ENCODE measurements at places on chromosomes 16 and 17.

GRCh38 chr17:80263253-80264204 is 2.9 kb downstream of the RNF213 start:
- peak; percentile 90 for DNase-seq

DNA sequence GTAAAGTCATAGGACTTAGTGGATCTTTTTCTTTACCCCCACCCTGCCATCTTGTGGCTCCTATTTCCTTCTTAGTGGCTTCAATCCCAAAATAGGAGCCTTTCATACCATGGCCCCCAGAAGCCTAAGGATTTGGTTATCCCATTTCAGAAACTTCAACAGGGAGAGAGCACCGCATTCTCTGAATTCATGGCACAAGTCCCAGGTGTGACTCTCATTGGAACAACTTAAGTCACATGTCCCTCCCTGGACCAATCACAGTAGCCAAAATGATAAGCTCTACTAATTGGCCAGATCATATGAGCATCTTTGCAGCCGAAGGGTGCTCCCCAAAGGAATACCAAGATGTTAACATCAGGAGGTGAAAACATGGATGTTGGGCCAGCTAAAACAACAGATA is 43.2 kb downstream of the AXIN2 start:
- no peak for DNase-seq

GRCh38 chr17:36592316-36592715 is 637 bp downstream of the DHRS11 start:
- DNase-seq: no peak

GRCh38 chr16:54817432-54817831 is 113.2 kb upstream of the IRX5 start:
- DNase-seq: no peak

GRCh38 chr16:12162151-12162985 is 185.8 kb downstream of the SNX29 start:
- DNase-seq: no peak

GRCh38 chr16:85086347-85087291 is 25.7 kb downstream of the CIBAR2 start:
- DNase-seq: peak; percentile 80

- DNase-seq: peak; percentile 49
Measured at GRCh38 chr17:7046127-7046724, 2.3 kb upstream of the SLC16A11 start.

- no peak for DNase-seq
Measured at GRCh38 chr17:70797166-70797565, 627.8 kb downstream of the KCNJ2 start.

GRCh38 chr16:2171601-2172178 is 16.1 kb downstream of the TRAF7 start:
- no peak for DNase-seq

- no peak for DNase-seq
Measured at GRCh38 chr16:89697161-89697615, 4.3 kb downstream of the SPATA2L start.

- peak; percentile 50 for DNase-seq
Measured at GRCh38 chr17:5226940-5227878, 7.5 kb downstream of the SCIMP start.

DNA sequence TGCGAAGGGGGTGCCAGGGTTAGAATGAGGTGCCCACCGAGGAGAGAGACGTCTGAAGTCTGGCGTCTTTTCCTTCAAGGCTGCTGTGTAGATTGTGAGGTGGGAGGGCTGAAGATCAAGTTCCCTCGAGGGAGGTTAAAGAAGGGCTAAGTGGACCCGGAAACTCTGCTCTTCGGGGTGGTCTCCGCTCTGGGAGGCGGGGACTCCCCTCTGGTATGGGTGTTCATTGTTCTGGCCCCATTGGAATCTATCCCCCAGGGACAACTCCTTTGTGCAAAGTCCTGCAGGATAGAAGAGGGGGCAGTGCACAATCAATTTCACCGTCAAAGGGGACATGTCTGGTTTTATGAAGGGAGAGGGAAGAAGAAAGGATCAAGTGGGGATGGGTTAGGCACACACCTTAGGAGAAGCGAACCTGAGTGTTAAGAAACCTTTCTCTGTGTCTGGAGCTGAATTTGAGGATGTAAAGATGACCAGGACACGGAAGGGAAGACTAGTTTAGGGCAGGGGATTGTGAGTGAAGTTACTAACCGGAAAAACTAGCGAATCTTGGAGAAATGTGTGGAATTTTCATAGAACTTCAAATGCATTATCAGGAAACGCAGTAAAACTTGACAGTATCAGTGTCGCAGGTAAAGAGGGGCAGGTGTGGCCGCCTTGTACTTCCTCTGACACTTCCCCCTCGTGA is 809 bp upstream of the RAB34 start:
- DNase-seq: no peak

DNA sequence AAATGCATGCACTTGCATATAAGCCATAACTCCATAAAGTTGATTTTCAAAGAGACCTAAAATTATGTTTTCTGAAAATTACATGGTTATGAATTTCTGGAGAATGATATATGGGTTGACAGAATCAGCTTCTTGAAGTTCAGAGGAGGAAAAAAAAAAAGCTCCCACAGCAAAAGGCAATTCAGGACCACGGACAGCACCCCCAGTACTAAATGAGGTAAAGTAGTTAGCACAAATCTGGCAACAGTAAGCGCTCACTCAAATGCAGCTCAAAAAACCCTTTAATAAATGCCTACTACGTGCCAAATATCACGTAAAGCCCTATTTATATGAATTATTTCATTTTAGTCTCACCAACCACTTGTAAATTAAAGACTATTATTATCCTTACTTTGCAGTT is 135.2 kb downstream of the SHISA9 start:
- DNase-seq: no peak

GRCh38 chr16:2297506-2297860 is 29.6 kb upstream of the RNPS1 start:
- DNase-seq: no peak

GRCh38 chr17:39147221-39148185 is 3.9 kb downstream of the PLXDC1 start:
- no peak for DNase-seq

GRCh38 chr17:31657876-31658275 is 201.2 kb downstream of the COPRS start:
- DNase-seq: no peak

DNA sequence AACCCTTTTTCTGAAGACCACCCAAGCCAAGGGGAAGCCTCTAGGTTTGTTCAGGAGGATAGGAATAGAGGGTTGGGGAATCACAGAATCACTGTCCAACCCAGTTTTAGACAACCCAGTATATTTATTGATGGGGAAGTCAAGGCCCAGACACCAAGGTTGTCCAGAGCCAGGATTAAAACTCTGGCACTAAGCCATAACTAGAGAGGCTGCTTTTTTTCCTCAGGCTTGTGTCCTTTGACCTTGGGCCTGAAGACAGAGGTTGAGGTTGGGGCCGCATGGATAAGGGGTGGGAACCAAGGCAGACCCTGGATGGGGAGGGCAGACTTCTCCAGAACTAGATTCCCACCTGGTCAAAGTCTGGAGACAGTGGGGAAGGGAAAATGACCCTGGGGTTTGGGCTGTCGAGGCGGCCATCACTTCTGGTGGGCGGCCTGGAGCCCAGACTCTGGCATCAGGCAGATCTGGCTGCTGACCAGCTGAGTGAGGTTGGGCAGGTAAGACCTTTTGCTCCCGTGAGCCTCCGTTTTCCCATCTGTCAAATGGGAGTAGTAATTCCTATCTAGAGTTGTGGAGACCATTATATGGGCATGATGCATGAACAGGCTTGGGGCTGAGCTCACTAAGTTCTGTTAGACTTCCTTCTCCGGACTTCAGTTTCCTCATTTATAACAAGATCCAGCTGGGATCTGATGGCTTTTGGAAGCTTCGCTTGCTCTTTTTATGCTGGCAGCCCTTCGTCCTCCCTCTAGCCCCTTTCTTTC is 17.9 kb downstream of the IGFBP4 start:
- no peak for DNase-seq

- no peak for DNase-seq
Measured at GRCh38 chr16:73610160-73610559, 562.2 kb upstream of the ZFHX3 start.

- no peak for DNase-seq
Measured at GRCh38 chr16:59655031-59655430, 920.9 kb upstream of the GOT2 start.

DNA sequence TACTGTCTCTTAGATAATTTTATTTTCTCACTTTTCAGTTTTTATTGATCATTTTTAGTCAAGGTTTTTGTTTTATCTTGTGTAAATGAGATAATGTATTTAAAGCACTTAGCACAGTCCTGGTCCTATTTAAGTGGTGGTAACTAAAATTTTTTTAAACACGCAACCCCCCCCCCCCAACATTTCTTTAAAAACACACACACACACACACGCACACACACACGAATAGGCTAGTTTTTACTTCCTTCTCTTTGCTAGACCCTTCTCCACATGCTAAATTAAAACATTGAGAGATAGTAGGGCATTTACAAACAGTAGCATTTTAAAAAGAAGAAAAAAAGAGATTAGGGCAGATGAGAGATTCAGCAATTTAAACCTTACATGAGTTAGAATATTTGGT is 5.0 kb downstream of the NFATC3 start:
- DNase-seq: peak; percentile 30

GRCh38 chr16:31201582-31202413 is 762 bp downstream of the PYCARD start:
- peak; percentile 50 for DNase-seq

GRCh38 chr16:2858245-2859025 is 465 bp upstream of the PRSS22 start:
- DNase-seq: no peak

GRCh38 chr16:82684256-82684655 is 57.5 kb downstream of the CDH13 start:
- no peak for DNase-seq

- no peak for DNase-seq
Measured at GRCh38 chr17:76872221-76872873, 4.1 kb downstream of the MGAT5B start.

- DNase-seq: no peak
Measured at GRCh38 chr16:4338125-4338582, 13.0 kb downstream of the PAM16 start.

DNA sequence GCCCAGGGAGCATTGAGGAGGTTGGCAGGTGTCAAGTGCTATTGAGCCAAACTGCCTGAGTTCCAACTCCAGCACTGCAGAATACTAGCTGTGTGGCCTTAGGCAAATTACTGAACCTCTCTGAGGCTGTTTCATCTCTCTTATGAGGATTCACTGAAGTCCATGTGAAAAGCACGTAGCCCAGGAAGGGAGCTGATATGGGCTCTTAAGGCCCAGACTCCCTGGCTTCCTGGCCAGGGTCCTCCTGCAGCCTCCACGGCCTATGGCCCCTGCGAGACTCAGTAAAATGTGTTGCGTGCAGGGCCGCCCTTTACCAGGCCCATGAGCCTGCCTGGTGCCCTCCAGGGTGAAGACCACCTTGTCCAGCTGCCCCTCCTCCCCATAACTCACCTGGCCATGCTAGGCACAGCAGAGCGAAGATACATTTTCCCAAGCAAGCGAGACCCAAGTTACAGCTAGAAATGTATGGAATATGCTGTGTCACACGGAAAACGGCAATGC is 133.7 kb upstream of the TNRC6C start:
- DNase-seq: no peak

GRCh38 chr17:75489511-75489955 is 25.8 kb downstream of the CASKIN2 start:
- no peak for DNase-seq

DNA sequence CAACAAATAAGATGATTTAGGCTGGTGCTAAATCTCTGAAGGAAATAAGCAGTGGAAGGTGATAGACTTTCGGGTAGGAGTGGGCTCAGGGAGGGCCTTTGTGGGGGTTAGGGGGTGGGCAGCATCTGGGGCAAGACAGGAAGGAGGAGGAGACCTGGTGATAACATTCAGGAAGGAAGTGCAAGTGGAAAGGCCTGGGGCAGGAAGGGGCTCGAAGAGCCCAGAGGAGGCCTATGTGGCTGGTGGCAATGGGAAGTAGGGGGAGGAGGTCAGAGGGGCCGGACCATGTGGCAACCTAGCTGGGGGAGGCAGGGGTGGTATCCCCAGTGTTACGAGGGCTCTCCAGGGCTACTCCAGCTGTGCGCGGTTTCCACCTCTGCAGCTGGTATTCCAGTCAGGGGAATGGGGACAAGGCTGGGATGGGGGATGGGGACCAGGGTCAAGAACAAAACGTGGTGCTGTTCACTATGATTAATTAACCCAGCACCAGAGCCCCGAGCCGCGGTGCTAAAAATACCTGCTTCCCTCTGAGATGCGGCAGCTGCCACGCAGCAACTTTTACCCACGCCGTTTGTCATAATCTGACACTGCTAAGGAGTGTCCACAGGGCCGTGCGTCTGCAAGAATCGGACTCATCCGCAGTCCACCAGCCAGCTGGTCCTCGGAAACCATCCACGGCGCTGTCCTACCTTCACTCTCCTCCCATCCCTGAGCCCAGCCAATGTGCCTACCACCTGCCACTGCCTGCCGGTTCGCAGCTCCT is 5.2 kb upstream of the CCDC182 start:
- DNase-seq: no peak

- no peak for DNase-seq
Measured at GRCh38 chr17:27586203-27586721, 44.7 kb upstream of the LGALS9 start.

DNA sequence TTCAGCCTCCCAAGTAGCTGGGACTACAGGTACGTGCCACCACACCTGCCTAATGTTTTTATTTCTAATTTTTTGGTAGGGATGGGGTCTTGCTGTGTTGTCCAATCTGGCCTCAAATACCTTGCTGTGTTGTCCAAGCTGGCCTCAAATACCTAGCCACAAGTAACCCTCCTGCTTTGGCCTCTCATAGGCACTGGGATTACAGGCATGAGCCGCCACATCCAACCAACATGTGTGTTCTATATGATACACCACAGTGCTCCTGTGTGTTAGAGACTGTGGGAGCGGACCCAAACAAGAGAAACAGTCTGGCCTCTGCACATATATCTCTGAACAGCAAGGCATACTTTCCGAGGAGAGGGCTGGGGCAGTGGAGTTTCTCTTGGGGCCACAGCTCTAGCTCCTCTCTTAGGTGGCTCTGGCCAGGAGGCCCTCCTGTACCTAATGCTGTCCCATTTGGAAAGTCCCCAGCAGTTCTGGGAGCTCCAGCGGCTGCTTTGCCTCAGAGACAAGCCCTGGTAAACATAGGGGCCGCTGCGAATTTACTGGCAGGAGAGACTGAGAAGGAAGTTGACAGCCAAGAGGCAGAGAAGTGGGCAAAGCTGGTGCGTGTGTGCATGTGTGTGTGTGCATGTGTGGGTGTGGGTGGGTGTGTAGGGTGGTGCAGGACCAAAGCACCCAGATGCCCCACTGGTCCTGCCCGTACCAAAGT is 95.0 kb downstream of the RAB11FIP4 start:
- no peak for DNase-seq

DNA sequence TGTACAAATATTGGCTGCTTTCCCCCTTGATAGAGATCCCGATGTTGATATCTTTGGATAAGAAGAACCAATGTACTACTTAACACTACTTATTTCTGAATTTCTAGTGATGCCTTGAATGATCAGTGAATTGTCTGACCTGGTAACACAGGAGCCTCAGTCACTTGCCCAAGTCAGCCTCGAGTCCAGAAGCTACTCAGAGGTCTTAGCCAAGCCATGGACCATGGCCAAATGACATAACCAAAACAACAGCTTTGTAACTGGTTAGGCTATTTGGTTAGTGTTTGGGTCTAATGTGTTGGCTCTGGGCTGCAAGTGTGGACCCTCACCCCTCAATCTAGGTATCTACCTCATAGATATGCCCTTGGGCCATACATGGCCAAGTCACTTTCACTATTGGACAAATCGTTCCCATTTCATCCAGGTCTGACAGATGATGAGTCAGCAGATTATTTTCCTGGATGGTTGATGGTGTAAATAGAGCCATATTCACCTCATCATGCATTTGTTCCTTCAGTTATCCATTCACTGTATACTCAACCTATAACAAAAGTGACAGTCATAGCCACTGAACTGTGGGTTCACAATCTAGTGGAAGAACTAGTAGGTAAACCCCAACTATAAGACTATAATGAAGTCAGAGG is 3.5 kb downstream of the RBFOX1 start:
- DNase-seq: no peak

All from CD4-positive, alpha-beta T cell treated with Interleukin-10 for 1 hour (primary cell).